Caudate nucleus (tissue), 63 donors: ENCODE measurements at places on chromosomes 7 and 10.

DNA sequence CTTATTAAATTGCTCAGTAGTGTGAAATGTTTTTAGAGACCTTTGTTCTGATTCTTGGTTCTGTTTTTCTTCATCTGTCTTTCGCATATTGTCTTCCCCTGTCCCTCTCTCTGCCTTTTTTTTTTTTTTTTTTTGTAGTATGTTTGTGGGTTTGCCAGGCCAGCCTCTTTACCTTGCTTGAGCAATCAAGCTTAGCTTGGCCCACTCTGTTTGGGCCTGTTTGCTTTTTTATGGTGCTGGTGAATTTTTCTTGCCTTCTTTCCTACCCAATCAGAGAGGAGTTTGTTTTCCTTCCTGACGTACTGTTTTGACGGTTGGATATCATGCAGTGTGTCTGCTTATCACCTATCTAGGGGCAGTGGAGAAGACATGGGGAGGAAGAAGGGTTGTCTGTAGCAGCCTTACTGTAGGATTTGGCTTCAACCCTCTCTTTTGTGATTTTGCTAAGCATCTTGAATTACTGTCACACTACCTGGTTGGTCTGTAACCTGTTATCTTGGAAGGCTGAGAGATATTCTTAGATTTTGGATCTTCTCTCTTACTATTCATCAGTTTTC is 64.0 kb downstream of the BBS9 start:
- no peak for DNase-seq

DNA sequence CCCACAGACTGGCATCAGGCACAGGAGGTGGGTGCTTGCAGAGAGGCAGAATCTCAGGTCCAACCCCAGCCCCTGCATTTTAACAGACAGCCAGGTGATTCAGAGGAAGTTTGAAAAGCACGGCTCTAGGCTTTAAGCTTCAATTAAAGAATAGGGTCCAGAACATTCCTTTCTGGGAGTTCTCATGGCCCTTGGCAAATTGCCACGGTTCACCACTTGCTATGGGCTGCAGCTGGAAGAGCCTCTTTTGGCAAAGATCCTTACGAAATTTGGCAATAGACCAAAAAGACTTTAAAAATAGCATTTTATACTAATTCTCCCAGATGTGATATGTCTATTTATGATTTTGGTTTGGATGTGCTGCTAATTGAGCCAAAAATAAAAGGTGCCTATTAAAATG is 148.1 kb downstream of the ITGA8 start:
- no peak for DNase-seq

- no peak for DNase-seq
Observed at GRCh38 chr10:3167611-3168330, 4.8 kb downstream of the PITRM1 start.

GRCh38 chr7:69832356-69832755 is 234.1 kb downstream of the AUTS2 start:
- DNase-seq, result no peak

GRCh38 chr10:7577579-7577978 is 89.2 kb downstream of the ITIH5 start:
- no peak for DNase-seq

DNA sequence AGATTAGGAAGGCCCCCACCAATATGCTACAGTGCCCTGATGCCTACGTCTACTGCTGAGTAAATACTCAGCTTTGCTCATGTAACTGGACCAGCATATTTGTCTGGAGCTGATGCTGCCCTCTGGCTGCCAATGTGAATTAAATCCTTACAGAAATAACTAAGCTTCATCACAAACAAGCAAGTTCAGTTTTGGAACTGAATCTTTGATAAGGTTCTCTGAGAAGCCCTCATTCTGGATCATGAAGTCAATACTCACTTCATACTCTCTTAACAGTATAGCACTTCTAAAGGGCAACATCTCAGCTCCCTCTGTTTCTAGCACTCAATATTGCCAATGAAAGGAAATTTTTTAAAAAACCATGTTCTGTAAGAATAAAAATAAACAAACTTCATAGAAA is 246.7 kb downstream of the ETV1 start:
- DNase-seq, result no peak

GRCh38 chr7:3790803-3791202 is 489.8 kb downstream of the SDK1 start:
- no peak for DNase-seq

GRCh38 chr10:107072028-107072427 is 92.5 kb downstream of the SORCS1 start:
- no peak for DNase-seq

- no peak for DNase-seq
Observed at GRCh38 chr7:118836933-118837332, 612.4 kb downstream of the ANKRD7 start.
